H1 (cell line): ENCODE measurements at places on chromosomes 12 and 14. TPM values are rescaled to one million over a fixed set of nuclear protein-coding genes. Genes with fewer than 3 reads are reported as not detected.

- no peak for DNase-seq
- peak overlapping the region; percentile 69 for H3K4me3 ChIP-seq
- H3K4me1 ChIP-seq, result peaks cover 5% of the 10 kb centered on the region; the same call in 1 of the 2 replicates
- peaks cover 4% of the 10 kb centered on the region for H3K27me3 ChIP-seq
- H3K27ac ChIP-seq, result peak overlapping the region; percentile 45; the same call in 1 of the 2 replicates
- no peaks in the 10 kb centered on the region for H3K36me3 ChIP-seq
Observed at GRCh38 chr12:123532808-123533649, 490 bp downstream of the RILPL1 start.

GRCh38 chr14:100384819-100385813 is 62.0 kb downstream of the SLC25A47 start:
- no peak overlapping the region for H3K4me3 ChIP-seq
- H3K27me3 ChIP-seq, result no peaks in the 10 kb centered on the region
- H3K27ac ChIP-seq, result no peak overlapping the region
- no peaks in the 10 kb centered on the region for H3K36me3 ChIP-seq
- no peak for DNase-seq
- H3K4me1 ChIP-seq, result no peaks in the 10 kb centered on the region

Gene MIPOL1
- polyA plus RNA-seq, result 1.3 and 2.8 TPM in 2 replicates

Gene CNTN1
- polyA plus RNA-seq, result 4.0 and 7.2 TPM in 2 replicates

DNA sequence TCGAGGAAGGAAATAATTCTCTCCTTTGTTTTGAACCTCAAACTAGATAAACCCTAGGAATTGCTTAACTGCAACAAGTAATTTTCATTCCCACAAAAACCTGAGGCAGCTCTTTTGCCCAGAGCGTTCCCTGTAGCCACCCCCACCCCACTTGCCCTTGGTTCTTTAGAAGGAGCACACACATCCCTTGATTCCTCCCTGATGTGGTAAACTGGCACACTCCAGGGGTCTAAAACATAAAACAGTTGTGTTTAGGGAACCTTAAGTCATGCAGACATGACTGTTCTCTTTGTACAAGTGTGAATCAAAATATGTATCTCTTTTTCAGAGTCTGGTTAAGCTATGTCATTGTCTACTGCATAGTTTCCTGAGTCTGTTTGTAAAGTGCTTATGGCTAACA is 14.0 kb downstream of the MAPK1IP1L start:
- H3K4me3 ChIP-seq, result no peak overlapping the region
- DNase-seq, result no peak
- no peaks in the 10 kb centered on the region for H3K4me1 ChIP-seq
- H3K27me3 ChIP-seq, result no peaks in the 10 kb centered on the region

GRCh38 chr14:71686677-71687076 is 245.6 kb upstream of the RGS6 start:
- H3K4me3 ChIP-seq, result no peak overlapping the region
- no peak for DNase-seq
- no peaks in the 10 kb centered on the region; the same call in 1 of the 2 replicates for H3K36me3 ChIP-seq
- H3K4me1 ChIP-seq, result no peaks in the 10 kb centered on the region
- H3K27me3 ChIP-seq, result no peaks in the 10 kb centered on the region
